ENCODE measurements at places on chromosomes 7 and 10.

GRCh38 chr7:101824440-101824839 lies 7.0 kb downstream of the CUX1 start:
- no peak for DNase-seq

DNA sequence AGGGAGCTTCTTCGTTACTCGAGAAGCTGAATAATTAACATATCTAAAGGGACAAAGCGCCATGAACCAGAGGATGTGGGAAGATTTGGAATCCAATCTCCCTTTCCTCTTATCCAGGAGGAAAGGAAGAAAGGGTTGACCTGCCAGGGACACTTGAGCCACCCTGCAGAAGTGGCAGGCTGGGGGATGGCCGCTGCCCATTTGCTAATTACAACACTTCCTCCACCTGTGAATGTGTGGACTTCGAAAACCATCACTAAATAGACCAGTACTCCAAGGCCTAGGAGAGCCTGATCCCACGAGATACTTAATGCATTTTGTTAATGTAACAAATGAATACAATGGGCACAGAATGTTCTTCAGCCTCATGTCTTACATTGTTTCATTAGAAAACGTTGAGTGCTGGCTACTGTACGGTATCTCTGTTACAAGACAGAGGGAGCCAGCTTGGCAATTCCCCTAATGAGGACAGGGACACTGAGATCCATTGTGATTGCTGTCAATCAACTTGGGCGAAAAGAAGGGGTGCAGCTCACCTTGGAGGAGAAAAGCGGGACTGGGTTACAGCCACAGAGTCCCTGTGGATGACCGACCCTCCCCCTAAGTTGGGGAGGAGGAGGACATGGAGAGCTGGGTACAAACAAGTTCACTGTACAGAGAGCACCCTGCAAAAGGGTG lies 59.4 kb downstream of the AOC1 start:
- no peak for DNase-seq

- no peak for DNase-seq
Measured at GRCh38 chr10:50431133-50431532, 179.8 kb upstream of the ASAH2 start.

GRCh38 chr7:159015081-159015453 lies 129.6 kb downstream of the VIPR2 start:
- no peak for DNase-seq

GRCh38 chr7:66679633-66680244 lies 51.1 kb downstream of the KCTD7 start:
- DNase-seq, result no peak
